ENCODE measurements at places on chromosomes 16 and 17. TPM values are rescaled to one million over a fixed set of nuclear protein-coding genes. Genes with fewer than 3 reads are reported as not detected.

GRCh38 chr16:50718061-50718760 lies 23.7 kb upstream of the CYLD start:
- no peak overlapping the region for H3K4me3 ChIP-seq
- H3K27me3 ChIP-seq, result no peaks in the 10 kb centered on the region
- no peak for DNase-seq
- no peaks in the 10 kb centered on the region for H3K4me1 ChIP-seq

FADS6 gene
- total RNA-seq, result not detected

ACLY gene
- total RNA-seq, result 102 TPM

DNA sequence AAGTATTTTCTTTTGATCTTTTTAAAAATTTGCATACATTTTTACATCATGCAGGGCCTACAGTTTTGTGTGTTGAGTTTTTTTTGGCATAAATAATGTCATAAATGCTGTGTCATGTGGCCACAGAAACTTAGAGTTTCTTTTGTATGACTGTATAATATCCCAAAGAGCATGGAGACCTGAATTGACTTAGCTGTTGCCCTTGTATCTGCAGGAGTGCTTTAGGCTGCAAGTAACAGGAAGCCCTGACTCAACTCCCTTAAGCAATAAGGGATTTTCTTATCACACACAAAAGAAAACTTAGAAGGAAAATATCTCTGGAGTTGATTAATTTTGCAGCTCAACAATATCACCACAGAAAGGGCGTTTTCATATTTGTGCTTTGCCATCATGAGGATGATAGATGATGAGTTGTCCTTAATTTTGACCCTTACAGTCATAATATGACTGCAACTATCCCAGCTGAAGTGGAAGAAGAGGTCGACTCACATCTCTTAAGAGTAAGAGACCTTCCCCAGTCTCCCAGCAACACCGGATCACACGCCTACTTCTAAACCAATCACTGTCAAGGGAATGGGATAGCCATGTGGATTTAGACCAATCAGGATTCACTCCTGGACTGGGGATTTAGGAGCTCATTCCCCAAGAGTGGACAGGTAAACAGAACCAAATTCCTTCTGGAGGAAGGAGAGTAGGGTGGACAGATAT lies 138.9 kb downstream of the GSG1L start:
- H3K27ac ChIP-seq, result no peak overlapping the region
- no peaks in the 10 kb centered on the region for H3K36me3 ChIP-seq
- H3K27me3 ChIP-seq, result no peaks in the 10 kb centered on the region
- no peak for DNase-seq

CD79B gene
- total RNA-seq, result 10.9 TPM

- peaks cover 78% of the 10 kb centered on the region for H3K27me3 ChIP-seq
- H3K4me3 ChIP-seq, result peak overlapping the region; percentile 18
- DNase-seq, result no peak
- no peaks in the 10 kb centered on the region for H3K36me3 ChIP-seq
- no peaks in the 10 kb centered on the region for H3K4me1 ChIP-seq
These were observed 17.4 kb upstream of the OR1F1 start for GRCh38 chr16:3170440-3171180.

- H3K36me3 ChIP-seq, result no peaks in the 10 kb centered on the region
- no peaks in the 10 kb centered on the region for H3K27me3 ChIP-seq
- no peak overlapping the region for H3K27ac ChIP-seq
These were observed 26.2 kb downstream of the TEKT5 start for GRCh38 chr16:10668322-10669045.

- no peak overlapping the region for H3K27ac ChIP-seq
- H3K4me1 ChIP-seq, result no peaks in the 10 kb centered on the region
- DNase-seq, result no peak
- H3K27me3 ChIP-seq, result no peaks in the 10 kb centered on the region
- no peaks in the 10 kb centered on the region for H3K36me3 ChIP-seq
These were observed 72.2 kb upstream of the GNAO1 start for GRCh38 chr16:56119133-56119532.

DNA sequence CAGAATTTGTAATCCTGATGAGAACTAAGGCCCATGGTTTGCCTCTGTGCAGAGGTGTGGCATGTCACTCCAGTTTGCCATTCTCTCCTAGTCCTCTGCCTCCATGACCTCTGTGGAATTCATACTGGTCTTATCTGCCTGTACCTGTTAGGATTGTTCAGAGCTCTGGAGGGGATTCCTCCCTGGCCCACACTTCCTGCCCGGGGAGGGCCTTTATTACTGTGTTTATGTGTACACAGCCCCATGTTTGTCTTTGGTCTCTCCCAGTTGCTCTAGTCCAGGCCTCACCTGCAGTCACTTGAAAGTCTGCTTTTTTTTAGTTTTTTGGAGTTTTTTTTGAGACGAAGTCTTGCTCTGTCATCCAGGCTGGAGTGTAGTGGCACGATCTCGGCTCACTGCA lies 36.4 kb downstream of the RHBDL3 start:
- no peak overlapping the region for H3K27ac ChIP-seq
- no peak overlapping the region for H3K4me3 ChIP-seq
- H3K36me3 ChIP-seq, result no peaks in the 10 kb centered on the region
- DNase-seq, result no peak

DNA sequence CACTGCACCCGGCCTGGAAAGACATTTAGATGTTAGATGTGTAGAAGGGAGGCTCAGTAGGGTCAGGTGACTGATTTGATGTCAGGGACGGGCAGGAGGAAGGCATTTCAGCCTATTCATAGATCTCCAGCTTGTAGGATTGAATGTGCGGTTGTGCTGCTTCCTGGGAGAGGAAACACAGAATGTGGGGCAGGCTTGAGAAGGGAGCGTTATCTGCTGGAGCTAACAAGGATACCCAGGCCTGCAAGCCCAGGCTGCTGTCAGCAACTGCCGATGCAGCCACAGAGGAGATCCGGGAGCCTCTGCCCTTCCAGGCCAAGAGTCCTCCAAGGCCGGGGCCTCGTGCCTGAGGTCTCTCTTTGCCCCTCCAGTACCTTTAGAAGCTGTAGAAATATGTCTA lies 205.6 kb downstream of the SPECC1 start:
- no peaks in the 10 kb centered on the region for H3K36me3 ChIP-seq
- no peak overlapping the region for H3K4me3 ChIP-seq
- no peak for DNase-seq
- H3K4me1 ChIP-seq, result no peaks in the 10 kb centered on the region
- no peak overlapping the region for H3K27ac ChIP-seq
- H3K27me3 ChIP-seq, result no peaks in the 10 kb centered on the region

GRCh38 chr17:45675892-45676291 lies 108.2 kb upstream of the CRHR1 start:
- H3K4me1 ChIP-seq, result no peaks in the 10 kb centered on the region
- no peaks in the 10 kb centered on the region for H3K27me3 ChIP-seq
- no peak overlapping the region for H3K27ac ChIP-seq
- H3K36me3 ChIP-seq, result no peaks in the 10 kb centered on the region
- no peak for DNase-seq

MYOCD gene
- total RNA-seq, result 2.7 TPM

NPIPA8 gene
- total RNA-seq, result 0.42 TPM

ASGR1 gene
- not detected for total RNA-seq

DNA sequence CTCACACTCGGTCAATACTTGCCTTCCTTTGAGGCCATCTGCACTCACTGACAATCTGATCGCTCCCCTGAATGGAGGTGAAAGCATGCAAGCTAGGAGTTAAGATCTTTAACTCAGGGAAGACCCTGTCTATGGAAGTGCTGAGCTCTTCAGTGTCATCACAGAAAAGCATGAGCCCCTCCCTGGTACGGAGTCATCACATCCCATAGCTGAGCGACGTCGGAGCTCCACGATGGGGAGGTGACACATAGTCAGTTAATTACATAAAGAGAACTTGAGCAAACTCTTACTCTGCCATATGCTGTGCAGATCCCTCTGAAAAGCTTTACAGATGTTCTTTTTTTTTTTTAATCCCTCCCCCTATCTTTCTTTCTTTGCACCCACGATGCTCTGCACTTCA lies 463.2 kb downstream of the WWOX start:
- H3K27me3 ChIP-seq, result no peaks in the 10 kb centered on the region
- no peaks in the 10 kb centered on the region for H3K36me3 ChIP-seq
- DNase-seq, result no peak
- H3K4me3 ChIP-seq, result no peak overlapping the region

- H3K4me3 ChIP-seq, result no peak overlapping the region
- no peaks in the 10 kb centered on the region for H3K36me3 ChIP-seq
- H3K4me1 ChIP-seq, result peaks cover 16% of the 10 kb centered on the region
- H3K27me3 ChIP-seq, result no peaks in the 10 kb centered on the region
- no peak overlapping the region for H3K27ac ChIP-seq
These were observed 18.6 kb upstream of the PITPNM3 start for GRCh38 chr17:6574687-6575595.

- no peaks in the 10 kb centered on the region for H3K27me3 ChIP-seq
- H3K36me3 ChIP-seq, result no peaks in the 10 kb centered on the region
- no peak overlapping the region for H3K27ac ChIP-seq
- H3K4me3 ChIP-seq, result no peak overlapping the region
These were observed 18.4 kb downstream of the SDR42E1 start for GRCh38 chr16:81992859-81993258.

CD300H gene
- not detected for total RNA-seq

CCL16 gene
- not detected for total RNA-seq

VAT1L gene
- total RNA-seq, result 19.0 TPM

- H3K27me3 ChIP-seq, result no peaks in the 10 kb centered on the region
- no peak overlapping the region for H3K27ac ChIP-seq
- DNase-seq, result no peak
- no peaks in the 10 kb centered on the region for H3K36me3 ChIP-seq
- H3K4me1 ChIP-seq, result peaks cover 5% of the 10 kb centered on the region
These were observed 3.8 kb downstream of the FBXL19 start for GRCh38 chr16:30926937-30927788.

PPP1R27 gene
- 2.6 TPM for total RNA-seq

DNA sequence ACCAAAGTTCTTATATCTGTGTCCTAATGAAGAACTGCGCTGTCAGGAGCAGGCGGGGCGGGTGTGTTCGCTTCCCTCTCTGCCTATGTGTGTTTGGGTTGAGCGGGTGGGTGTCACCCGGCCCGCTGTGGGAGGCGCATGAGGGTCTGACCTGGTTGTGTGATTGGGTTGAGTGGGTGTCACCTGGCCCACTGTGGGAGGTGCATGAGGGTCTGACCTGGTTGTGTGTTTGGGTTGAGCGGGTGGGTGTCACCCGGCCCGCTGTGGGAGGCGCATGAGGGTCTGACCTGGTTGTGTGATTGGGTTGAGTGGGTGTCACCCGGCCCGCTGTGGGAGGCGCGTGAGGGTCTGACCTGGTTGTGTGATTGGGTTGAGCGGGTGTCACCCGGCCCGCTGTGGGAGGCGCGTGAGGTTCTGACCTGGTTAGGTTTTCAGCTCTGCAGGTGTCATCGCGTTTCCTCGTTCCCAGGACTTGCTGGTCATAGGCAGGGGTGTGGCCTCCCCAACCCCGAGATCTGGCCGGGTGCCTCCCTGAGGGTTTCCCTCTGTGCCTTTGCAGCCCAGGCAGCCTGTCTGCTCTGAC lies 69.6 kb upstream of the ZNF750 start:
- peaks cover 80% of the 10 kb centered on the region for H3K36me3 ChIP-seq
- H3K27me3 ChIP-seq, result no peaks in the 10 kb centered on the region
- H3K27ac ChIP-seq, result no peak overlapping the region
- DNase-seq, result no peak
- no peaks in the 10 kb centered on the region for H3K4me1 ChIP-seq

GRCh38 chr16:4244254-4245076 lies 2.6 kb upstream of the SRL start:
- no peaks in the 10 kb centered on the region for H3K4me1 ChIP-seq
- H3K36me3 ChIP-seq, result no peaks in the 10 kb centered on the region
- H3K27ac ChIP-seq, result no peak overlapping the region

- DNase-seq, result no peak
- peak overlapping the region; percentile 86 for H3K27ac ChIP-seq
- H3K27me3 ChIP-seq, result no peaks in the 10 kb centered on the region
- H3K4me1 ChIP-seq, result no peaks in the 10 kb centered on the region
These were observed 2.0 kb downstream of the MMP2 start for GRCh38 chr16:55481023-55481422.

- H3K4me3 ChIP-seq, result no peak overlapping the region
- no peaks in the 10 kb centered on the region for H3K36me3 ChIP-seq
- no peaks in the 10 kb centered on the region for H3K27me3 ChIP-seq
- no peak overlapping the region for H3K27ac ChIP-seq
These were observed 44.5 kb upstream of the SMPD3 start for GRCh38 chr16:68492543-68493411.

TNFRSF13B gene
- total RNA-seq, result not detected

- DNase-seq, result no peak
- H3K27ac ChIP-seq, result no peak overlapping the region
- no peaks in the 10 kb centered on the region for H3K27me3 ChIP-seq
- H3K4me1 ChIP-seq, result no peaks in the 10 kb centered on the region
These were observed 67.2 kb upstream of the GNG13 start for GRCh38 chr16:867421-868385.

- H3K27me3 ChIP-seq, result no peaks in the 10 kb centered on the region
- no peak overlapping the region for H3K4me3 ChIP-seq
- DNase-seq, result no peak
- H3K36me3 ChIP-seq, result no peaks in the 10 kb centered on the region
- no peaks in the 10 kb centered on the region for H3K4me1 ChIP-seq
These were observed 240.7 kb downstream of the CDH13 start for GRCh38 chr16:82867485-82867884.

Data from tibial nerve (tissue), 4 donors.